ENCODE measurements at places on chromosomes 1 and 21.

GRCh38 chr1:222466150-222466865 is 81.6 kb downstream of the HHIPL2 start:
- DNase-seq: no peak

- no peak for DNase-seq
Observed at GRCh38 chr1:3902571-3903091, 2.6 kb upstream of the C1orf174 start.

- no peak for DNase-seq
Observed at GRCh38 chr1:29245876-29246275, 9.6 kb downstream of the PTPRU start.

DNA sequence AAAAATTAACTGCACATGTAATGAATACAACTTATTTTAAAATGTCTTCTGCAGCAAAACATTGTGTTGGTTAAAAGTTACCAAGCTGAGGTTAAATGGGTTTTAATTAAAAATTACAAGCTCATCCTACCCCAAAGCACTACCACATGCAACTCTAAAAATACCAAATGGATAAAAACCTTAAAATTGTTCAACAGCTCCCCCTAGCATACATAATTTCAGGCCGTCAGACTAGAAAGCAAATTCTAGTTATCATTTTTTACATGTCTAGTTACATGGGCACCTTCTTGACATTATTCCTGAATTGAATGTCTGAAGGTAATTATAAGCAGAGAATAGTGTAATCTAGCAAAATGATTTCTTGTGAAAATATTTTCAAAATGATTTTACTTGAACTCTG is 176.5 kb downstream of the C1orf21 start:
- DNase-seq: no peak

- no peak for DNase-seq
Observed at GRCh38 chr1:21511579-21512522, 2.6 kb downstream of the ALPL start.

DNA sequence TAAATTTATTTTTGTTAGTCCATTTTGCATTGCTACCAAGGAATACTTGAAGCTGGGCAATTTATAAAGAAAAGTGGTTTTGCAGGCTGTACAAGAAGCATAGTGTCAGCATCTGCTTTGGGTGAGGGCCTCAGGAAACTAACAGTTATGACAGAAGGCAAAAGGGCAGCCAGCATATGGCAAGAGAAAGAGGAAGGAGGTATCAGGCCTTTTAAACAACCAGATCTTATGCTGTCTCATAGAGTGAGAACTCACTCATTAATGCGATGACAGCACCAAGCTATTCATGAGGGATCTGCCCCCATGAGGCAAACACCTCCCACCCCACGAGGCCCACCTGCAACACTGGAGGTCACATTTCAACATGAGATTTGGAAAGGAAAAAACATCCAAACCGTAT is 898.4 kb downstream of the KCNT2 start:
- no peak for DNase-seq
